ENCODE measurements at places on chromosomes 7 and 10. TPM values are rescaled to one million over a fixed set of nuclear protein-coding genes. Genes with fewer than 3 reads are reported as not detected.

Gene CABCOCO1
- polyA plus RNA-seq: 0.83 TPM

Gene BCCIP
- polyA plus RNA-seq: 63.8 TPM

Gene LGI1
- not detected for polyA plus RNA-seq

Gene PAPSS2
- polyA plus RNA-seq: 51.4 TPM

Gene BMPER
- polyA plus RNA-seq: 0.97 TPM

Gene SPAM1
- polyA plus RNA-seq: not detected

Gene COL17A1
- not detected for polyA plus RNA-seq

Gene CHAT
- not detected for polyA plus RNA-seq

Gene POM121C
- 9.3 TPM for polyA plus RNA-seq

DNA sequence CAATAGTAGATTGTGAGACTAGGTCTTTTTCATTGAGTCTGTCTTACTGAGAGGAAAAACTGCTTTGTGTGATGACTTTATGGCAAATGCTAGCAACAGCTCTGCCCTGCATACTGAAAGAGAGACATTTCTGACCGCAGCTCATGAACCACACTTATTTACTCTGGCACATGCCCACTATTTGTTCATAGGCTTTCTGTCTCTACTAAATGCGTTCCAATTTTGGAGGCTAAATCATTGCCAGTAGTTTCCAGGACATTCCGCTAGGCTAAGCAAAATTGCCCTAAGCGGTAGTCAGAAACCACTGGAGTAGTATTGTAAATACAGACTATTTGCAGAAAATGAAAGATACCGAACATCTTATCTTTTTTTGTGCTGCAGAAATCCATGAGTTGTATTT, 55.6 kb upstream of the DLX6 start:
- DNase-seq: no peak

DNA sequence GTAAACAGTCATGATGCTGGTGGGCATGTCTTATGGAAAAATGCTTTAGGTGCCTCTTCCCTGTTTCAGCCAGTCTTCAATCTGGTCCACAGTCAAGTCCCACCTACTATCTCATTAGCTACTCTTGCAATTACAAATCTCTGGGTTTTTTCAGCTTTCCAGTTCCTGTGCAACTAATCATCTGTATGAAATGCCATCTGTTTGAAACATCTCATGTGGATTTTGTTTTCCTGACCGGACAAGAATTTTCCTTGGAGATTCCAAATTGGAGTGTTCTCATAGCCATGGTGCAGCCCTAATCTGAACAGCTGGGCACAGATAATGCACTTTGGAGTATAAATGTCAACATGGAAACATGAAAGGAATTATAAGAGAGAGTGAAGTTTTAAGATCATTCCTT, 41.3 kb upstream of the CALN1 start:
- no peak for DNase-seq

DNA sequence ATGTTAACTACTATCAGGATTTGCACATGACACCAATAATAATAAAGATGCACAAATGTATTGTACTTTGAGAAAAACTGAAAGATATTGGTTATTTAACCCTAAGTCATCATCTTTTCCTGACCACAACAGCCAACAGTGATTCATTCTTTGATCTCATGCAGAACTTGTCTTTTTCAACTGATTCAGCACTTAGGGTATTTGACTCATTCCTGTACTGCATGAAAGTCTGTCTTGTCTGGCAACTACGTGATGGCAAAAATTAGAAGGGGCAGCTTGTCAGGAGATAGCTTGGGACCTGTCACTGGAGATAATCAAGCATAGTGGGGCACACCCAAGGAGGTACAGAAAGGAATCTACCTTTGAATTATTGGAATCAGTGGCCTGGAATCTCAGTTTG, 77.8 kb upstream of the LRRC17 start:
- DNase-seq: peak; percentile 38

DNA sequence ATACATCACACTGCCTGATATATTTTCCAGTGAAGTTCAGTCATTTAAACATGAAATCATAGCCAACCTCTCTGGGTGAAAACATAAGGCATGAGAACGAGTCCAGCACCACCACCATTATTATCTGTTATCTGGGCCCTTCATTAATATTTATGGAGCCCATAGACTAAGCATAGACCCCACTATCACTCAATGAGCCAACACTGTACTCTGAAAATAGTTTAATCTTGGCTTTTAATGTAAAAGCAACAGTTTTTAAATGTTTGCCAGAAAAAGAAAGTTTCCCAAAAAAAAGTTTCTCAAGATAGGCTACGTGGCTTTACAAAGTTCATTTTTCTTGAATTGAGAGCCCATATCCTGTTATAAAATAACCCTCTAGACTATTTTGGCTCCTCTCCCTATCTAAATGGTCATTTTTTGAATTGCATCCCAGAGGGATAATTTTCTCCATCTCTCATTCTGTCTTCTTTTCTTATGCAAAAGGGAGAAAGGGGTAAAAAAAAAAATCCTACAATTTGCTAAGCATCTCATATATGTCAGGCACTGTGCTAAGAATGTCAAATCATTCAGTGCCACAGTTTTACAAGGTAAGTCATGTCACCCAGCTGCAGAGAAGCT, 66.1 kb downstream of the FZD1 start:
- DNase-seq: no peak

- DNase-seq: no peak
Measured at GRCh38 chr10:119397416-119397815, 145.1 kb downstream of the RGS10 start.

DNA sequence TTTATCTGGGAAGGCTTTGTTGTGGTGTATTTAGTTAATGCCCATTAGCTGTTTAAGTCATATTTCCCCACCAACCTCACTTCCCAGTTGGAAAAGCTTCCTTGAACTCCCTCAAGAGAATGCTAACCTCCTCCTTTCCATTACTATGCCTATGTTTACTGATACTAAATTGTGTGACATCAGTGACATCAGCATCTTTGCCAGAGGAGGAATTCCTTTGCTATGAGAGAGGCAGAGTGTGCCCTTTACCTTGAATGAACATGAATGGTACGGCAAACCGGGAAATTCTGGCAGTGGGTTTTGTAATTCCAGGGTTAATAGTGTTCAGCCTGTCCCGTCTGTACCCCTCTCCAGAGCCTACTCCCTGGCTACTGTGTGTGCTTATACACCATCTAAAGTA, 22.1 kb upstream of the GLCCI1 start:
- no peak for DNase-seq

- no peak for DNase-seq
Measured at GRCh38 chr7:104625956-104626355, 297.6 kb downstream of the LHFPL3 start.

DNA sequence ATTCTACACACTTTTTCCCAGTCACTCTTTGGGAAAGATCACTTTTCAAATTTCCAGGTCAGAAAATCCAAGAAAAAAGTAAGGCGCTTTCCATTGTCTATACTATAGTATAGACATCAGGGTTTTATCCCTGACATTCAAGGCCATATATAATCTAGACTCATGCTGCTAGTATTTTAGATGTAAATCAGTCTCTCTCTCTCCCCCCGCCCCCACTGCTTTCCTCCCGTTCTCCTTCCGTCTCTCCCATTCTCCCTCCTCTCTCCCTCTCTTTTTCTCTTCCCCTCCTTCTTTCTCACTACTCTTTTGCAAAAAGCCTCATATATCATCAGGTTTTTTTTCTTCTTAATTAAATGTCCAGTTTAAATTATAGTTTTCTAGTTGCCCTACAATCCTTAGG, 154.8 kb downstream of the PHF14 start:
- DNase-seq: no peak

- no peak for DNase-seq
Measured at GRCh38 chr7:131608116-131608500, 51.7 kb upstream of the PODXL start.

DNA sequence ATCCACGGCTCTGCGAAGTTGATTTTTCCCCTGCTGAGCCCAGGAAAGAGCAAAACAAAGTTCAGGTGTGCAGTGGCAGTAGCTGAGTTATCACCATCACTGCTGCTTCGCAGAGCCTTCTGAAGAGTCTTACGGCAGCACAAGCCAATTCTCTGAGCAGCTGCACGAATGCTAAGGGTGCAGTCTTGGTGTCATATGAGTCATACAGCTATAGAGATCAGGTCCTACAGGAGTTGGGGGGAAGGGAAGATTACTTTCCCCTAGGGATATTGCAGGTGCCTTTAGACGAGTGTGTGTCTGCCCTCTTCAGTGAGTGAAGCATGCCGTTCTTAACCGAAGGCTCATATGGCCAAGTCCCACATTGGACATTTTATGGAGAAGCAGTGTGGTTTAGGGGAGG, 227.8 kb downstream of the CELF2 start:
- no peak for DNase-seq

DNA sequence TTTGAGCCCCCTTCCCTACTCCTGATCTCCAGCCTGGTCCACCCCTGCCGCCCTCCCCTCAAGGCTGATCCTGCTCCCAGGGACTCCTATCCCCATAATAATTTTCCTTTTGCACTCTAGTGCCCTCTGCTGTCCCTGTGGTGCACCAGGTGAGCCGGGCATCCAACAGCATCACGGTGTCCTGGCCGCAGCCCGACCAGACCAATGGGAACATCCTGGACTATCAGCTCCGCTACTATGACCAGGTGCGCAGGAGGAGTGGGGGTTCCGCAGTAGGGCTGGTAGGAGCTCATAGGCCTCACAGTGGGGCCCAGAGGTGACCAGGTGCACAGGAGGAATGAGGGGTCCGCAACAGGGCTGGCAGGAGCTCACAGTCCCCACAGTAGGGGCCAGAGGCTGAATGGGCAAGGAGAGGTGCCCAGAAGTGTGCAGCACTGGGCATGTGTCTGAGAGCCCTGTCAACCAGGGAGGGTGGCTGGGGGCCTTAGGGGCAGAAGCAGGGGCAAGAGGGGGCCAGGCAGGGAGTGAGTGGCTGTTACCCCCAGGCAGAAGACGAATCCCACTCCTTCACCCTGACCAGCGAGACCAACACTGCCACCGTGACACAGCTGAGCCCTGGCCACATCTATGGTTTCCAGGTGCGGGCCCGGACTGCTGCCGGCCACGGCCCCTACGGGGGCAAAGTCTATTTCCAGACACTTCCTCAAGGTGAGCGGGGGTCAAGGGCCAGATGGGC, 11.7 kb downstream of the EPHB6 start:
- DNase-seq: no peak

DNA sequence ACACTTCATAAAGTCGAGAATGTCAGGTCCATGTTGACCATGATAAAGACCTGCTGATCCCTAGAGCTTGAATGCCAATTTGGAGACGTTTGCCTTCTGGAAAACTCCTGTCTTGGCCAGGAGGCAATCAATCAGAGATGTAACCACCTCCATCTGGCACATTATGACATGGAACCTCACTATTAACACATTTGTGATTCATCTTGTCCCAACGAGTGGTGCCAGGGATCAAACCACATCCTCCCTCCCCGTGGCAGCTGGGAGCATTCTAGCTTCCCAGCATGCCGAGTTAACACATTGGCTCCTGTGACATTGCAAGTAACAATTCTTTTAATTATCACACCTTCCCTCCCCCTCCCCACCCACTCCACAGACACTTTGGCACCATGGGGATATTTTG, 84.0 kb upstream of the PPP1R17 start:
- DNase-seq: no peak

DNA sequence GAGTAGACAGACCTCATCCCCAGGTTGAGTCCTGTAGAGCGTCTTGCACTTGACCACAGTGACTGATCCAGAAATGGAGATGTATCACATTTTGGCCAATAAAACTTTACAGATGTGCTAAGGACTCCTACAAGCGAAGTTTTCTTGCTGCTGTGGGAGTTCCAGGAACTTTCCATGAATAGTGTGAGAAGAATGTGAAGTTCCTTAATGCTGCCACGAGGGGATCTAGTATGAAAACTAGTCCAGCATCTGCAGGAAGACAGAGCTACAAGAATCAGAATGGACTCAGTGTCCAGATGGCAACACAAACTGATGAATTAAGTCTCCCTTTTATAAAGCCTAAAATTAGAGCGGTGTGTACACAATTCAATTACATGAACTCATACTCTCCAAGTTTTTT, 14.8 kb upstream of the LSM8 start:
- no peak for DNase-seq

DNA sequence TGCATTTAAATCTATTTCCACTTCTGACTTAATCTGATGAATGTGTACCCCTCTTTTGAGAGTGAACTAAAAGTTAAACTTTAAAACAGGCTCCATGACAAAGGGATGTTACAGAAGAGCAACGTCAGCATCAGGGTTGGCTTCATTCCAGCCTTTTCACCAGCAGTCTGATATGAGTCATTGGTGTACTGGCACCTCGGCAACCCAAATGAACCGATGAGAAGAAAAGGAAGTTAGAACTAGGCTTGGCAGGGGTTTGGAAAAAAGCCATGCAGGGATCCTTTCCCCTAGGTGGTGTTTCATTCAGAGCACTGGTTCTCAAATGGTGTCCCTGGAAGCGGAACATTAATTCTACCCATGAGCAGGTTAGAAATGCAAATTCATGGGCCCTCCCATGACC, 53.6 kb downstream of the SEC61G start:
- DNase-seq: no peak

DNA sequence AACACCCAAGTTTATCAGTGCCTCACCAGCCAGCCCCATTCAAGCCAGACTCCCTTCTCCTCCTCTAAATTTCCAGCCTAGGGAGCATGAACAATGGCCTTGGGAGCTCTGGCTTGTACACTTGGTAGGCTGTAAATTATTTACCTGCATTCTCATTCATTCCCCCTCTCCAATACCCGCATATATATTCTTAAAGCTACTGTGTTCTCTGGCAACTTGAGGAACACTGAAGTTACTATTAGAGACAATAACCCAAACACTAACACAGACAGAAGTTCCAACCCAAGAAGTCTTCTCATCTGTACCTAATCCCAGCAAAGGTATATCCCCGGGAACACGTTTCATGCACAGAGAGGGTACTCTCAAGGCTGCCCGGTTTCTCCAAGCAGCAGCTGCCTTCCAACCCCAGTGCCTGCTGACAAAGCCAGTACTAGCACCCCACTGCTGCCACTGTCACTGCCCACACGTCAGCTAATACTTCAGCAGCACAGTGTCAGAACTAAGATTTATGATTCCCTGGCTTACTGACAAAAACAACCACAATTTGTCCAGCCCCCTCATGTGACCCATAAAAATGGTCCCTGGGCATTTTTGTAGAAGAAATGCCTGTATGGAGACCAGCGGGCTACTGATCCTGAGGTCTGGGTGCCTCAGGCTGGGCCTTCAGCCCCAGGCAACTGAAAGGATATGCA, 3.1 kb downstream of the WDR91 start:
- no peak for DNase-seq

DNA sequence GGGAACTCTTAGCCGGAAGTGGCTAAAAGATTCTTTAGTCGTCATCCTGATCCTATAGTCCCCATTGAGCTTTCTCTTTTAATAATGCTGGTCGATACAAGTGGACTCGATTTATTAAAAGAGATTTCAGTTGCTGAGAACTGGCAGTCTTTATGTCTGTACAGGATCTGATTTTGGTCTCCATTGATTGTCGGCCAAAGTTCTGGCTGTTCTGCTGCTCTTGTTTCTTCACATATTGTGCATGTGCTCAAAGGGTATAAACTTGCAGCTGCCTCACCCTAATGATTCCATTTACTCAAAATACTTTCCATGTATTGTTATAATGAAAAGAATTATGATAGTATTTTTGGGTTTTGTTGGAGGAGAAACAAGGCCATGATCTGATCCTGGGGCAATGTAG, 100.7 kb upstream of the CTTNBP2 start:
- DNase-seq: no peak
